ENCODE measurements at places on chromosomes 6 and 20. TPM values are rescaled to one million over a fixed set of nuclear protein-coding genes. Genes with fewer than 3 reads are reported as not detected.

The CLIC5 gene
- 376 TPM for total RNA-seq

The TMEM181 gene
- total RNA-seq: 10.6 TPM

The HDGFL1 gene
- not detected for total RNA-seq

The CFAP61 gene
- 73.4 TPM for total RNA-seq

The E2F3 gene
- total RNA-seq: 8.6 TPM

The RIPOR3 gene
- 3.4 TPM for total RNA-seq

The KIF3B gene
- total RNA-seq: 17.3 TPM

GRCh38 chr6:40807484-40807883 is 220.3 kb upstream of the LRFN2 start:
- DNase-seq: no peak

GRCh38 chr6:51513891-51514747 is 573.3 kb downstream of the PKHD1 start:
- no peak for DNase-seq

GRCh38 chr6:74872754-74873476 is 332.9 kb downstream of the COL12A1 start:
- no peak for DNase-seq

- DNase-seq: no peak
Measured at GRCh38 chr6:158314737-158315136, 2.5 kb downstream of the TULP4 start.

- no peak for DNase-seq
Measured at GRCh38 chr6:148700741-148701311, 46.0 kb upstream of the UST start.

DNA sequence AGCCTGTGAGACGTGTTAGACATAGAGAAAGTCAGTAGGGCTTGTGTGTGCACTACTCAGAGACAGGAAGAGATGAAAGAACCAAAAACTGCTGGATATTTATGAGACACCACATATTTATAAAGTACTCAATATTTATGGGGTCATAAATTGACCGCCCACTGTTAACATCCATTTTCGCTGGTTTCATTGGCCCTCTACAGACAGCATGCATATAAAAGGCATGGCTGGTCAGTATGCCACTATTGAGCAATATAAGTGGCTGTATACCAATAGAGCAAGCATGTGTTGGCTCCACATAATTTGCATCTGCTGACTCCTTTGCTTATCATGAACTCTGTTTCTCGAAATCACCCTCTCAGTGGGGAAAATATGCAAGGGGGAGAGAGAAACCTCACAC is 110.3 kb upstream of the BTN3A2 start:
- no peak for DNase-seq

Data from cardiac septum (tissue), 1 donor.